ENCODE measurements at places on chromosomes 2 and 18.

- no peak overlapping the region for H3K27ac ChIP-seq
- no peaks in the 10 kb centered on the region for H3K27me3 ChIP-seq
- H3K4me3 ChIP-seq, result no peak overlapping the region
- DNase-seq, result no peak
Measured at GRCh38 chr2:181787310-181788048, 104.1 kb upstream of the ITPRID2 start.

DNA sequence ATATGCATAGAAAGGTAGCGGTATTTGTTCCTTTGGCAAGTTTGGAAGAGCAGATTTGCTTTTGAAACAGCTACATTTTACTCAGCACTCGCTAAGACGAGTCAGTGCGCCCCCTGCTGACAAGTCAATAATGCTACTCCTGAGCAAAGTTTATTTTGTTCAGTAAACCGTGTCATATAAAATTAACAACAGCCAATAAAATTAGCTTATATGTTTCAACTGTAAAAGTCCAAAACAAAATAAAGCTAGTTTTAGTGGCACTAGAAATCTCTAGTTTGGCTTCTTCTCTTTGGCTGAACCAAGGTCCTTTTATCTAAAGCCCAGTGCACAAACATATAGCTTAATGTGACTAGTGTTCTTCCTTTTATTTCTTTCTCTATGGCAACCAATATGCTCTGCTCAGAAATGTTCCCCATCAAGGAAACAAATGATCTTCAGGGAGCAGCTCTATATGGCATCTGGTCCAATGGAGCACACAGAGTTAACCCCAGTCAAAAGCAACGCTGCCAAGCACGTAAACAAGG lies 4.2 kb upstream of the POU3F3 start:
- H3K4me3 ChIP-seq, result no peak overlapping the region
- no peaks in the 10 kb centered on the region for H3K36me3 ChIP-seq
- H3K27me3 ChIP-seq, result peaks cover 44% of the 10 kb centered on the region
- no peak overlapping the region for H3K27ac ChIP-seq
- peaks cover 18% of the 10 kb centered on the region for H3K4me1 ChIP-seq
- DNase-seq, result peak; percentile 58

DNA sequence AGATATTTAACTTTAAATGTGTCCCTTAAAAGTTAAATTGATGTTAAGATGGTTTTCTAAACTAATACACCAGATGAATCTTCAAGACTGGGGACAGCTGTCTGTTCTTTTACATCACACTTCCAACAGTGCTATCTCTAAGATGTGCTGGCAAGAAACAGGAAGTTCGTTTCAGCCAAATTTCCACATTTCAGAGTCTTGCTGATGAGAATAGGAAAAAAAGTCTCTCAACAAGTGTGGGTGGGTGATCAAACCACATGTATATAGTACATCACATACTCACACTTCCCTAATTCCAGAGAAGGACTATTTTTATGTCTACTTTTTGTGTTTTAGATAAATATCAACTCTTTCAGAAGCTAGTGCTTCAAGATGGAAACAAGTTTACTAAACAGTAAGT lies 1712.8 kb upstream of the TMEFF2 start:
- H3K27me3 ChIP-seq, result no peaks in the 10 kb centered on the region
- no peak overlapping the region for H3K4me3 ChIP-seq
- H3K27ac ChIP-seq, result no peak overlapping the region

GRCh38 chr2:118097657-118098056 lies 9.4 kb downstream of the INSIG2 start:
- H3K4me3 ChIP-seq, result no peak overlapping the region
- H3K27ac ChIP-seq, result no peak overlapping the region
- no peaks in the 10 kb centered on the region for H3K27me3 ChIP-seq

DNA sequence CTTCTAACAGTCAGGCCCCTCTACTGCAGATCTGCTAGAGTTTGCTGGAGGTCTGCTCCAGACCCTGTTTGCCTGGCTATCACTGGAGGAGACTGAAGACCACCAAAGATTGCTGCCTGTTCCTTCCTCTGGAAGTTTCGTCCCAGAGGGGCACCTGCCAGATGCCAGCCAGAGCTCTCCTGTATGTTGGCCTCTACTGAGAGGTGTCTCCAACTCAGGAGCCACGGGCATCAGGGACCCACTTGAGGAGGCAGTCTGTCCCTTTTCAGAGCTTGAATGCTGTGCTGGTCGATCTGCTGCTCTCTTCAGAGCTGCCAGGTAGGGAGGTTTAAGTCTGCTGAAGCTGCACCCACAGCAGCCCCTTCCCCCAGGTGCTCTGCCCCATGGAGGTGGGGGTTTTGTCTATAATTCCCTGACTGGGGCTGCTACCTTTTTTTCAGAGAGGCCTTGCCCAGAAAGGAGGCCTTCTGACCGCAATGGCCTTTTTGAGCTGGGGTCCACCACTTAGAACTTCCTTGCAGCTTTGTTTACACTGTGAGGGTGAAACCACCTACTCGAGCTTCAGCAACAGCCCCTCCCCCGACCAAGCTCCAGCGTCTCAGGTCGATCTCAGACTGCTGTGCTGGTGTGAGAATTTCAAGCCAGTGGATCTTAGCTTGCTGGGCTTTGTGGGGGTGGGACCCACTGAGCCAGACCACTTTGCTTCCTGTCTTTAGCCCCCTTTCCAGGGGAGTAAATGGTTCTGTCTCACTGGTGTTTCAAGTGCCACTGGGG lies 566.0 kb downstream of the NR4A2 start:
- no peak for DNase-seq
- no peaks in the 10 kb centered on the region for H3K36me3 ChIP-seq
- H3K27ac ChIP-seq, result no peak overlapping the region
- no peak overlapping the region for H3K4me3 ChIP-seq
- no peaks in the 10 kb centered on the region for H3K4me1 ChIP-seq

DNA sequence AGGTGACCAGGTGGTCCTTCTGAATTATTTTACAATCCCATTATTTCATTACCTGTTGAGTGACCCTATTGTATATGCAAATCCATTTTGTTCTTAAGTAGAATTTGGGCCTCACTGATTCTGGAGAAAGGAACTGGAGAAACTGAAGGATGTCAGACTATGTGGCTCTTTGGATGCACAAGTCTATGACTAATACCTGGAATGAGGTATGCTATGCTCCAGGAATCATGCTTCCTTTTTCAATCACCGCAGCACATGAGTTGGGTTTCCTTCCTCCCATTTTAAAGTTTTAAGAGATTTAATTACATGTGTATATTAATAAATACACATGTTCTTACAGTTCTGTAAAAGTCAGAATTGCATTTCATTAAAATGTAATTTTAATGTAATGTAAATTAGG lies 253.9 kb upstream of the VWC2L start:
- H3K4me3 ChIP-seq, result no peak overlapping the region
- no peaks in the 10 kb centered on the region for H3K4me1 ChIP-seq
- no peak for DNase-seq
- H3K36me3 ChIP-seq, result no peaks in the 10 kb centered on the region
- H3K27me3 ChIP-seq, result no peaks in the 10 kb centered on the region

- H3K36me3 ChIP-seq, result peaks cover 52% of the 10 kb centered on the region
- no peak overlapping the region for H3K4me3 ChIP-seq
- DNase-seq, result no peak
- no peaks in the 10 kb centered on the region for H3K4me1 ChIP-seq
- H3K27ac ChIP-seq, result no peak overlapping the region
- no peaks in the 10 kb centered on the region for H3K27me3 ChIP-seq
Measured at GRCh38 chr18:79305911-79306310, 89.8 kb upstream of the NFATC1 start.

Measured in psoas muscle (tissue), 8 donors.